NCI-H2081 treated with DMSO at 0.1 percent for 48 hours (cell line): ENCODE measurements at places on chromosomes 4 and X.

DNA sequence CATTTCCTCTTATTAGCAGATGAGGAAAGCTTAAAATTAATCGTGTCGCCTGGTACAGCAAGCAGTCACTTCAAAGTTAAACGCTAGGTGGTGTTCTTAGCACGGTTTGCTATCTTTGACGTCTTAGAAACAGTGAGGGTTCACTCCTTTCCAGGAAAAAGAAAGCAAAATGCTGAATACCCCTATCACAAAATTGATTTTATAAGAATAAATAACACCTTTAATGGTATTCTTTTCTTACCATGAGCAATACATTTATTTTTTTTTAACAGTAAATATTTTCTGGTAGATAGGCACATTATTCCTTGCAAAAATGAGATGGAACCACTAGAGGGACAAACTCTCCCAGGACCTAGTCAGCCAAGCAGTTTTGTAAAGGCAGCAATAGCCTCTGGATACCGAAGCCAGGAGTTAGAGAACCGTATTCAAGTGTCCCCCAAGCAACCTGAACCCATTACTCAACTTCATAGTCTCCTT lies 153.9 kb downstream of the KDR start:
- DNase-seq = no peak

- DNase-seq = no peak
Measured at GRCh38 chrX:103002576-103002975, 61.4 kb downstream of the BEX1 start.

GRCh38 chrX:15838017-15838416 lies 16.6 kb downstream of the AP1S2 start:
- DNase-seq = no peak

- no peak for DNase-seq
Measured at GRCh38 chr4:109113521-109113920, 188.9 kb downstream of the COL25A1 start.

- DNase-seq = no peak
Measured at GRCh38 chr4:88159229-88159725, 838 bp upstream of the ABCG2 start.

DNA sequence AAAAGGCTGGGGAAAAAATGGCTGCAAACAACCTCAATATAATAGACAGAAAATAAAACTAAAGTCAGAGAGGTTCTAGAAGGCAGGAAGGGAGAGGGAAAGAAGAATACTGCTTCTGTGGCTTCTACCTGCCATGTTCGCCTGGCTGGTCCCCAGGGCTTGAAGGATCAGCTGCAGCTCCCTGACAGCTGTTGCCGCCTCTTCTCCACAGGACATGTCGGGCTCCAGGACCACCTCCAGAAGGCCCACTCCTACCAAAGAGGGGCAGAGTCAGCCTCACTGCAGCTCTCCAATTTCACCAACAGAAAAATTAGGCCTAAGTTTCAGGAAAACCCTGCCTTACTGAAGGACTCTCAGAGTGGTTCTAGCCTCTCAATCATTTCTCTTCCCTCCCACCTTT lies 44.9 kb downstream of the GATB start:
- no peak for DNase-seq

DNA sequence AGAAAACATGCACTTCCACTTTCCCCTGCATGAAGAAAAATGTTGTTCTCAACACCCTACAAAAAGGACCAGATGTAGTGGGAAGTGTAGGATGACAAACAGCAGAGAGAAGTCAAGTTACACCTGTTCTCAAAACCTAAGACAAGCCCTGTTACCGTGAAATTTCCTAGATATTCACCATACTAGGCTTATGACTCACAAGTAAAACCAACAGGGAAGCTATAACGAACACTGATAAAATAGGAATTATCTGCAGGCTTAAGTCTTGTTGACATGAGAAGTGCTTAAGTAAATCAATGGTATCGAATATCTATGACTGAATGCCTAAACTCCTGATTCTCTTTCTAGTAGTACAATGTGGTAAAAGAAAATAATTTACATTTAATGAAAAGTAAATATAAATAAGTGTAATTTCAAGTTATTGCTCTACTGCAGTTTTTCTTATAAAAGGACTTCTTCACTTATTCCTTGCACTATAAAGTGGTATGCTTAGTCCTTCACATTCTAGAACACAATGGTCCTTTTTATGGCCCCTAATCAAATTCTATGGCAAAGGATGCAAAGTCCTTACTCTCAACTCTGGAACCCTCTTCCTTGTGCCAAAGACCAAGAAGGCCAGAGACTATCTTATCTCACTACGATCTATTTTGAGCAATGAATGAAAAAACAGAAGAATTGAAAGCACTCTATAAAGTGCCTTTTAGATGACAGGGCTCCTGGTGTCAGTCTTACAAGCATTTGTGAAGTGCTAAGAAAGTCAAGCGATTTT lies 19.6 kb downstream of the AP1S2 start:
- no peak for DNase-seq

GRCh38 chr4:92099861-92100260 lies 203.9 kb upstream of the GRID2 start:
- DNase-seq = no peak
